ENCODE measurements at places on chromosomes 1 and 21.

DNA sequence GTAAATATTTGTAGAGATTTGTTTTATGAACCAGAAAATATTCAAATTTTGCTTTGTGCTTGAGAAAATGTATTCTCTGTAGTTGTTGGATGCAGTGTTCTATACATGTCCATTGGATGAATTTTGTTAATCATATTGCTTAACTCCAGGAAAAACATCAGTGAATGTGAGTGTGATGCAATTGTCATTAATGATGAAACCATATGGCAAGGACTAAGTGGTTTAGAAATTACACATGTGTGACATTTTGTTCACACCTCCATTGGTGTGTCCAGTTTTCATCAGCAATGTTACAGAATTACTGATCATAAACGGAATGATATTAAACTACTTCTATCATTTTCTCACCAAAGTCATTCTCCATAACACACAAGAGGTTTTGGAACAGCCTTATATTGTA lies 151.8 kb upstream of the ST6GALNAC5 start:
- DNase-seq, result no peak

- DNase-seq, result no peak
Observed at GRCh38 chr21:45862543-45863207, 118.9 kb upstream of the COL6A1 start.

- no peak for DNase-seq
Observed at GRCh38 chr1:8352886-8353785, 35.2 kb downstream of the SLC45A1 start.

- DNase-seq, result no peak
Observed at GRCh38 chr1:216005916-216006315, 417.3 kb downstream of the USH2A start.

DNA sequence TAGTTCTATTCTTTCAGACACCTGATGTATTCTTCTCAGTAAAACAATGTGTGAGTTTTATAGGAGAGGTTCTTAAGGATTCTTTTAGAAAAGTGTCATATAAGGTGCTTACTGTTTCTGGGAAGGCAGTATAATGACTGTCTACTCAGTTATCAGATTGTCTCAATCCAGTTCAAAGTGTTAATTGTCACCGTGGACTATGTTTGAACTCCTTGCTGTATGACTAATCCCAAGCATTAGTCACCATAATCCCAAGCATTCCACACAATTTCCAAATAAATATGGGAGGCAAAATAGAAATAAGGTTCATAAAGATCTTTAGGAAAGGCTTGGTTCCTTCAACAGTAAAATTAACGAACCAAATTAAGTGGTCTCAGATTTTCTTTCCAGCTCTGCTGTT lies 342.1 kb upstream of the NR5A2 start:
- no peak for DNase-seq

DNA sequence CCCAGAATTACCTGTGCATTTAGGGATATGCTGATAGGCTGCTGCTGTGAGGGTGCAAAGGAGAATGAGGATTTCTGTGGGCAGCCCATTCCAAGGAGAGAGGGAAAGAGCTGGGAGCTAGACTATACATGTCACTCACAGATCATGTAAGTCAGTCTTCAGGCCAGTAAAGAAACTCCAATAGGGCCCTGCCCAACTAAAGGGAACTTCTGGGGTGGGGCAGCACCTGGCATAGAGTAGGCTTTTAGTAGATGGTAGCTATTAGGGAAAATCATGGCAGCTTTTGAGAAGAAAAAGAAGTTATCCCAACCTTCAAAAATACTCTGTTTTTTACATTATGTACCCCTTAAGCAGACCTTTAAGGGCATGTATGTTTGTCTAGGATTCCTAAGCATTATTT lies 89.6 kb downstream of the ST6GALNAC3 start:
- DNase-seq, result no peak

DNA sequence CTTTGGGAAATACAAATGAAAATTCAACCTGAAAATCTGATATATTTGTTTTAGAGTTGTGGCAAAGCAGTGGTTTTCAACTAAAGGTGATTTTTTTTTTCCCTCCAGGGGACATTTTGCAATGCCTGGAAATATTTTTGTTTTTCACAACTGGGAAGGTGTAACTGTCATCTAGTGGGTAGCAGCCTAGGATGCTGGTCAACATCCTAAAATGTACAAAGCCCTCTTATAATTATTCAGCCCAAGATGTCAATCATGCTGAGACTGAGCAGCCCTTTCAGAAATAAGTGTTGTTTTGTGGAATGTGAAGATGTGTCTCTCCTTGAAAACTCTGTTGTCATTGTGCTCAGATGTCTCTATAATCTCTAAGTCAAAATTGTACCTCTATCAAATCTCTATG lies 95.2 kb upstream of the NCAM2 start:
- DNase-seq, result no peak

GRCh38 chr21:8993943-8994639 lies 1527.3 kb upstream of the TPTE start:
- no peak for DNase-seq

DNA sequence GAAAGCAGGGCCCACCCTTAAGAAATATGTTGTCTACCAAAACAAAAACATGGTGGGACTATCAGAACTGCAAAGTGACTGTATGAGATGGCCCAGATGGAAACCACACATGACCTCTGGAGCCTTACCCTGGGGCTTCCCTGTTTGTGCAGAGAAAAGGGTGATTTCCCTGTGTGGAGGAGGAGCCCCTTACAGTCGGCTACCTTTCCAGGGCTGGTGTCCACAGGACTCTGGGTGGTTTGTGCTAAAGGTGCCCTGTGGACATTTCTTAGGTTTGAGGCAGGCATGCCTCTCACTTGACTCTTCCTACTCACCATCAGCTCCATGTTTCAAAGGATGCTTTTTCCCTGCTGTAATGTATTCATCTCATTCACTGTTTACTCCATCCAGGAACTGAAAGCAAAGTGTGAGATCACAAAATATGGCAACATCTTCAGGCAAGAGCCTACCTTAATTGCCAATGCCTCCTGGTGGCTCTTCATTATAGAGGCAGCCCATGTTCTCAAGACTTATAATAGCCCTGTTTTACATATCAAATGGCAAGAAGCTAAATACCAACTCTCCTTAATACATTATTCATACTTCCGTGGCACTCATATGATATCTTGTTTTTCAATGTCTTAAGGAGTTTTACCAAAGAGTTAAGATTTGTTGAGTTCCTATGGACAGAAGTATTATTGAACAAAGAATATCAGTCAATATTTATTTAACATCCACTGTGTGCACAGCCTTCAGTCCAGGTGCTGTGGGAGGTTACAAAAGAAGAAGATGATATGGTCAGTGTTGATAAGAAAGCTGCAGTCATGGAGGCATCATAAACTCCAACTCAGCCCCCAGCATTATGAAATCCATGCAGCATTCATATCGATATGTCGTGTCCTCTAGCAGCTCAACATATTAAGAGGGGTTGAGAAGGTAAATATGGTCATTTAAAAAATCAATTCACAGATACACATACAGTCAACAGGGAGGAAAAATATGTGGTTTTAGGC lies 15.5 kb upstream of the TFF3 start:
- no peak for DNase-seq

DNA sequence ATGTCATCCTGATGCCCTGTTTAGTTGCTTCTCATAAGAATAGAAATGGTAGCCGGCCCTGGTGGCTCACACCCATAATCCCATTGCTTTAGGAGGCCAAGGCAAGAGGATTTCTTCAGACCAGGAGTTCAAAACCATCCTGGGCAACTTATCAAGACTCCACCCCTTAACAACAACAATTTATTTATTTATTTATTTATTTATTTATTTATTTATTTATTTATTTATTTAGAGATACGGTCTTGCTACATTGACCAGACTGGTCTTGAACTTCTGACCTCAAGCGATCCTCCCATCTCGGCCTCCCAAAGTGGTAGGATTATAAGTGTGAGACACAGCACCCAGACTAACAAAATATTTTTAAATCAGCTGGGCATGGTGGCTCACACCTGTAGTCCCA lies 4.0 kb downstream of the MT1HL1 start:
- DNase-seq, result no peak

- no peak for DNase-seq
Observed at GRCh38 chr21:20592463-20592862, 405.7 kb upstream of the NCAM2 start.

DNA sequence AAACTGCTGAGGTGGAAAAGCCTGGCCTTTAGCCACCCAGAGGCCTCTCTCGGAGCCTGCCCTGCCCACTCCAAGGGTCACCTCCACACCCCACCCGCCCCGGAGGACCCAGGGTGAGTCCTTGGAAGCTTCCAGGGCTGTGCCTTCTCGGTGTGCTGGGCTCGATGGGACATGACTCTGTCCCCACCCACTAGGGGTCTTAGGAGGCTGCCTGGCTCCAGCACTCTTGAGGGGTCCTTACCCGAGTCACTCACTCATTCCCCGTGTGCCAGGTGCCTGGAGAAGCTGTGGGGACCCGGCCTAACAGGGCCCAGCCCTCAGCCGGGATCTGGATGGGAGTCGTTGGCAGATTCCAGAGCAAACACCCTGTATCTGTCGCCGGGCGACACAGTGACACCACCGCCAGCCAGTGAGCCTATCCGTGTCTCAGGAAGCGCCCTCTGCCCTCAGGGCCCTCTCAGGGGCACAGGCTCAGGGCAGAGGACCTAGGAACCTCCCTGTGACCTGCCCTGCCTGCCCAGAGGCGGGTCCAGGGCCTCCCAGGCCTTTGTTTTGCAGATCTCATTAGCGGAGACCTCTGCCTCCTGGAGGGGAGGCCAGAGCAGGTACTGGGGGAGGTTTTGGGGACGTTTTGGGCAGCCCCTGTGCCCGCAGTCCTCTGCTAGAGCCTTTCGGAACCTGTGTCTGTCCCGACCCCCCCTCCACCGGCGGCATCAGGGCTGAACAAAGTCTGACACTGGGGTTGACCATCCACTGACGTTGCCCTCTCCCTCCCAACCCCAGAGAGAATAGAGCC lies 3.1 kb upstream of the PRKCZ start:
- no peak for DNase-seq

DNA sequence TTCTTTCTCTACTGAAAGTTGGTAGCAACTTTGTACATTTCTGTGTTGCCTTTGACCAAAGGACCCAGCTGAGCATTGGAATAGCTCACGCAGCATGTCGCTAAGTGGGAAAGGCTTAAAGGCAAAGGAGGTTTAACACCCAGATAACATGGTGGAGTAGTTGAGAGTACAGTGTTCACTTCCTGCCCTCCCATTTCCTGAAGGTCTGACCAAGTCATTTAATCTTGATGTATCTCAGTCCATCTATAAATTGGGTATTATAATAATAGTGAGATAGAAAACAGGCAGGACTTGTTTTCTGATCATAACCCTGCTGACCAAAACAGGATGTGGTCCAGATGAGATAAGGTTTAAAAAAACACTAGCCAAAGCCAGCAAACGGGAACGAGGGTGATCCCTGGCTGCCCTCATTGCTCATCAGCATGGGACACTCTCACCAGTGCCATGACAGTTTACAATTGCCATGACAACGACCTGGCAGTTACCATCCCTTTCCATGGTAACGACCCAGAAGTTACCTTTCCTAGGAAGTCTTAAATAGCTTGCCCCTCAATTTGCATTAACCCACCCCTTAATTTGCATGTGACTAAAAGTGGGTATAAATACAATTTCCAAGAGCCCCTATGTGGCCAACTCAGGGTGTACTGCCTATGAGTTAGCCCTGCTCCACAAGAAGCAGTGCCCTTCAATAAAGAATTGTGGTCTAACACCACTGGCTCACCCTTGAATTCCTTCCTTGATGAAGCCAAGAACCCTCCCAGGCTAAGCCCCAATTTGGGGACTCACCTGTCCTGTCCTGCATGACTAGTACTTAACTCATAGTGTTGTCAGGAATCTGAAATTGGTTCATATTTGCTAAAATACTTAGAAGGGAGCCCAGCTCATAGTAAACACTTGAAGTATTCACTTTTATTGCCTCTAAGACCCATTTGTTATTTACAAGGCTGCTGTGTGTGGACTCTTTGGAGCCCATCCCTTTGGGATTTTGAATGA lies 28.4 kb upstream of the FHAD1 start:
- no peak for DNase-seq

DNA sequence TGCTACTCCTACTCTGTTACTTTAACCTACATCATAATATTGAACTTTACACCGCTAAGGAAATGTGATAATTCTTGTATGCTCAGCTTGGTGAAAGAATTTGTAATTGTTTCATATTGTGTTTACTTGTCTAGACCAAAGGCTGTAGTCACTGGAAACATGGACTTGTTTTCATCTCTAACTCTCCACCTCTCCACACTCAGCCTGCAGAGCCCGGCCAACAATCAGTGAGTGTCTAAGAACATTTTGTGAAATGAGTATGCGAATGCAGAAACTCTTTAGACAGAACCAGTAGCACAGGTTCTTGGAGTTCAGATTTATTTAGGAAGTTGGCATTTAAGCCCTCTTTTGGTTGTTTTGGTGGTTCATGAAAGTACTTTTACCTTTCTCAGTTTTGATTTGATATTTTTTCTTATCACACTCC lies 3.2 kb upstream of the RWDD3 start:
- DNase-seq, result no peak

GRCh38 chr21:26850116-26850643 lies 5.0 kb upstream of the ADAMTS1 start:
- no peak for DNase-seq

- DNase-seq, result no peak
Observed at GRCh38 chr1:41024953-41025352, 3.4 kb upstream of the SLFNL1 start.

GRCh38 chr1:221711063-221711577 lies 30.8 kb downstream of the DUSP10 start:
- no peak for DNase-seq

GRCh38 chr21:46299167-46299566 lies 13.0 kb downstream of the YBEY start:
- DNase-seq, result no peak

GRCh38 chr1:179921472-179921871 lies 33.1 kb upstream of the CEP350 start:
- DNase-seq, result no peak

DNA sequence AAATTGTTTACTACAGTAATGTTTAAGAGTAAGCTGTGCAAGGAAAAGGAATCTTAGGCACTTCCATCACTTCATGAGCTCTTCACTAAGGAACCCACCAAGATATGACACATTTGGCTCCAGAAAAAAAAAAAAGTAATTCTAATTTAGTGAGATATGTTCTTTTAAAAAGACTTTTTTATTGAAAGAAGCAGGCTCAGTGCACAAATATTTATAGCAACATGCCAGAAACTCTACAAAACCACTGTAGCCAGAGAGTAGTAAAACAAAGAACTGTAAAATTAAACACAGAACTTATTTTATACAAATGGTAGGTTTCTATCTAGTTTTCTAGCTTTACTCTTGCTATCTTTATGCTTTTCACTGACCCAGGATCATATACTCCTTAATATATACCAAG lies 434.6 kb upstream of the ADGRL2 start:
- no peak for DNase-seq
